ENCODE measurements at places on chromosomes 6 and 20.

- DNase-seq, result no peak
These were observed 287.1 kb downstream of the ADGB start for GRCh38 chr6:146885708-146886457.

GRCh38 chr6:161135695-161136591 lies 137.9 kb downstream of the AGPAT4 start:
- DNase-seq, result no peak

DNA sequence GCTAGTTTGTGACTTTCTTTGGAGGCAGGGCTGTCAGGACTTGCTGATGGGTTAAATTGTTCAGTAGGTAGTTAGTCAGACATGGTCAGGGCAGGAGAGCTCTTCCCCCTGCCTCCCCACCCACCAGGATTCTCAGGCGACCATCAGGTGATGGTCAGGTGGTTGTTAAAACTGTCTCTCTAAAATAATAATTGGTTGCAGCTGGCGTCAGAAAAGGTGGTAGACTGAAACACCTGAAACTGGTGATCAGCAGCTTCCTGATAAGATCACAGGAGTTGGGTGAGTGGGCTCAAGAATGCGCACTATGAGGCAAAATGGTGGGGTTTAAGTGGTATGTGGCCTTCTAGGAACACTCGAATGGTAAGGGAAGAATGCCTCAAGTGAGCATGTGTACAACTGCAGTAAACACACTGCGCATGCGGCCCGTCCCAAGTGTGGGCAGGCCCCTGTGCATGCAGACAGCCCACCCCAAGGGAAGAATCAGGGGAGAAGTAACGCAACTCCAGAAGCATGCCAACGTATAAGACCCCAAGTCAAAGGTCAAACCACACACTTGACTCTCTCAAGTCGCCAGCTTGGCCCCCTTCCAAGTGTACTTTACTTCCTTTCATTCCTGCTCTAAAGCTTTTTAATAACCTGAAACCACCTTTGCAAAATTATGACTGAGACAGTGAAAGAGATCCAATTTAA lies 7.9 kb upstream of the BLCAP start:
- no peak for DNase-seq

GRCh38 chr6:135439549-135439948 lies 58.0 kb downstream of the AHI1 start:
- DNase-seq, result no peak

DNA sequence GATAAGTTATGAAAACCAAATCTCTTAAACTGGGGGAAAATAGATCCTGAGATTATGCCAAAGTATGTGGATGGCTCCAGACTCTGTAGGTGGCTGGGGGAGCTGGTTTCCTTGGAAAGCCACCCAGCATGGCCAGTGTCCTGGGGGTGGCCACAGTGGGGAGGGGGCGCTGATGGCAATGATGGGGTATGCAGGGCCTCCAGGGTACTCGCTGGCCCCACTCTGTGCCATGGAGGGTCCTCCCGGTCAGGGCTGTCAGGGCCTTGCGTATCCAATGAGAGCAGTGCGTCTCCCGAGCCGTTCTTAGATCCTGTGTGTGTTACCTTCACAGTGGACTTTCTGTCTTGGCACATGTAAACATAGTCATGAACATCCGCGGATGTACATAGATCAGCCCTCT lies 152.8 kb downstream of the TMEM242 start:
- DNase-seq, result no peak

GRCh38 chr6:33909737-33910136 lies 105.9 kb upstream of the MLN start:
- DNase-seq, result no peak

DNA sequence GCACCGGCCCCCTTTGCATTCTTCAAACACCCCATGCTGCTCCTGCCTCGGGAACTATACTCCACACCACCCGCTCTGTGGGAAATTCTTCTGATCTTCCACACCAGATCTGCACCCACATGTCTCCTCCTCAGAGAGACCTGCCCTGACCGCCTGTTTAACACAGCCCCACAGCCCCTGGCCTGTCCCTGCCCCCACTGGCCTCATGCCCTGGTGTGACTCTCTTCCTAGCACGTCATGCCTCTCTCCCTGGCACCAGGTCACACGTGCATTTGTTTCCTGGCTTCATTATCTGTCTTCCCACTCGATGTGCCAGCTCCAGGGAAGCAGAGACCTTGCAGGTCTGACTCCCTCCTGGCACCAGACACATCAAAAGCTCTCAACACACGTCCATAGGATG lies 79.6 kb downstream of the ANKRD60 start:
- DNase-seq, result no peak

DNA sequence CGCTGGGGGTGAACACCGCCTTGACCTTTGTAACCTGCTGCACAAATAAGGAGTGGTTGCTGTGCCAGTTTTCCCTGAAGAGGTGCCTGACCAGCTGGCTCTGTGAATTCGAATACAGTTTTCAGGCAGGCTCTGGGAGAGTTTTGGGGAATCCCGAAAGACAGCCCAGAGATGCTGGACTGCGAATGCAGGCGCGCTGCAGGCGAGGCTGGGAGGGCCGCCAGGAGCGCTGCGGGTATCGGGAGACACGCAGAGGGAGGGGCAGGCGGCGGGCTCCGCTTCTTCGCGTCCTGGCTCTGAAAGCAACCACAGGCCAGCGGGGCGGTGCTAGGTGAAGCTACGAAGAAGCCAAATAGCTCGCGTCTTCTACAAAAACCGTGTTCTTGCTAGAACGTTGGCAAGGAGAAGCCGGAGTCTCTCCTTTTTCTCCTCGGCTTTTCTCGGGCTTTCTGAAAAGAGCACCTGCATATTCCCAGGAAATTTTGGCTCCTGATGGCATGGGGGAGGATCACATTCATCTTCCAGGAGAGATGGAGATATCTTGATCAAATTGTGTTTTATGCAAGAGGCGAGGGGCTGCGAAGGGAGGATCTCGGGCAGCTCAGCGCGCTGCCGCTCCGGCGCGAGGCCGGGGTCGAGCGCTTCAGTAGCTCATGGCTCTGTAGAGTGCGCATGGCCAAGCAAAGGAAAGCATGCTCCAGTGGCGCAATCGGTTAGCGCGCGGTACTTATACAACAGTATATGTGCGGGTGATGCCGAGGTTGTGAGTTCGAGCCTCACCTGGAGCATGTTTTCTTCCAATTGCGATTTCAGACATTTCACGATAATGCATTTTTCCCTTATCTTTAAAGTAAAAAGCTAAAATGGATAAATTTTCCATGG lies 158.1 kb upstream of the ZNF184 start:
- no peak for DNase-seq

DNA sequence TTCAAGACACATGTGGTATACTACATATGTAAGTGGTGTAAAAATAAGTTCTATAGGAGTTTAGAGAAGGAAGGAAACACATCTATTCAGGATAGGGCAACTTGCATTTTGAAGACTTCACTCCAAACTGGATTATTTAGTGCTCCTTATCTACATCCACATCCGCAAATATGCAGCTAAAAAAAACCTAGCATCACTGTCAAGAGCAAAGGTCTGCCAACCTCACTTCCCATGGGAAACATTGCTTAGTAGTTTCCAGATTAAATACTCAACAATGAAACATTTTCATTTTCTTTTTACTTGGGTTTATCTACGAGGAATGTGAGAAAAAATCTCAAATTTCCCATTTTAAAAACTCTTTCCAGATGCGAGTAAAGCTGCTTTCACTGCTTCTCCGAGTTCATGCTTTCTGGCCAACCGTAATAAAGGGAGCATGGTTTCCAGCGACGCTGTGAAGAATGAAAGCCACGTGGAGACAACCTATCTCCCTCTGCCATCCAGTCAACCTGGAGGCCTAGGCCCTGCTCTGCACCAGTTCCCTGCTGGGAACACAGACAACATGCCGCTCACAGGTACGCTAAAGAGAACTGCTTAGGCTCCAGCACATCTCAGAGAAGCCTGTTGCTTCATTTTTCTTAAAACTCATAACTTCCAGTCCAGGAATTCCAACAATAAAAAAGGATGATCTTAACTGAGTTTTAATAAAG lies 48.2 kb downstream of the RFX6 start:
- no peak for DNase-seq

DNA sequence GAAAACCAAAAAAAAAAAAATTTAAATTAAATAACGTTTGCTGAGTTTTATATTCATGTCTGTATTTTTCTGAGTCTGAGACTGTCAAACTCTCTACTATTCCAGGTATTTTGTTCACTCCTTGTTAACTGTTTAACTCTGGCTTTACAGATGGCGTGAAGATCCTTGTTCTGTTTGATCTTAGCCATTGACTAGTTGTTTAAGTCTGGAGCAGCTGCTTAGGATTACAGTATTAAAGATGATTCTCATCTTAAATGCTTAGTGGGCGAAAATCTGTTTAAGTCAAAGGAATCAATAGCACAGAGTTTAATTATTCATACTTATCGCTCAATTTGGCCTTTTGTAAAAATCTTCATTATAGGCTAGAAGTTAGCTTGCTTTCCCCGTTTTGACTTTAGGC lies 2.4 kb downstream of the PHACTR2 start:
- DNase-seq, result no peak

DNA sequence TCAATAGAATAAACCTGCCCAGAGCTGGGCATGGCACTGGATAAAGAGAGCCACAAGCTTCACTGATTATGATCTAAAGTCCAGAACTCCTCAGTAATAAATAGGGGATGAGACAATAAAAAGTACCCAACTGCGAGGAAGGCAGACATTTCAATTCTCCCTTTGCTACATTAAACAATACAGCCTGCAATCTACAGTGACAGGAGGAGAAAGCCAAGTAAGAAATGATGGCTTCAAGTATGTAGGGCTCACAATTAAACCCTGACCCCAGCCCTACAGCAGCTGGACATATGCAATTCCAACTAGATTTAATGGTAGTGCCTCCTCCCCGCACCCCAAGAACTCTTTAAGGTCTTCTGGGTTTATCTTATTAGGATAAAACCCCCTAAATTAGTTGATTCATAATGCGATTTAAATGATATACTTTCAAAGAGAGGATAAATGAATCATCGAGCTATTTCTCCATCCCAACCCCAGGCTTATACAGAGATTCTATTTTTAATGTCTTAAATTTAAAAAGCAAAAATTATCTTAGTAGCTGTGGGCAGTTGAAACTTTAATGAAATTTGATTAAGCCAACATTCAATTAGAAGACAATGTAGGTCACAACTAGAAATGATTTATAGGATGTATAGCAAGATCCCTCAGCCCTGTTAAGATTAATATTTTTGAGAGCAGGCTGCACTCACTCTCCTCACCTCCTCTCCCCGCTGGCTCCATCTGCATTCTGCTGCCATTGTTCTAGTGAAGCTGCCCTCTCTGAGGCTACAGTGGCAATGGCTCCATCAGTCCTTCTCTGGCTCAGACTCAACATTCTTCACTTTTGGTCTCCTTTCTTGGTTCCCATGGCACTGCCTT lies 57.1 kb downstream of the OGFRL1 start:
- no peak for DNase-seq

- DNase-seq, result no peak
These were observed 316.1 kb upstream of the CDH4 start for GRCh38 chr20:60935971-60936370.

GRCh38 chr6:147905711-147906110 lies 397.2 kb downstream of the SAMD5 start:
- DNase-seq, result no peak

DNA sequence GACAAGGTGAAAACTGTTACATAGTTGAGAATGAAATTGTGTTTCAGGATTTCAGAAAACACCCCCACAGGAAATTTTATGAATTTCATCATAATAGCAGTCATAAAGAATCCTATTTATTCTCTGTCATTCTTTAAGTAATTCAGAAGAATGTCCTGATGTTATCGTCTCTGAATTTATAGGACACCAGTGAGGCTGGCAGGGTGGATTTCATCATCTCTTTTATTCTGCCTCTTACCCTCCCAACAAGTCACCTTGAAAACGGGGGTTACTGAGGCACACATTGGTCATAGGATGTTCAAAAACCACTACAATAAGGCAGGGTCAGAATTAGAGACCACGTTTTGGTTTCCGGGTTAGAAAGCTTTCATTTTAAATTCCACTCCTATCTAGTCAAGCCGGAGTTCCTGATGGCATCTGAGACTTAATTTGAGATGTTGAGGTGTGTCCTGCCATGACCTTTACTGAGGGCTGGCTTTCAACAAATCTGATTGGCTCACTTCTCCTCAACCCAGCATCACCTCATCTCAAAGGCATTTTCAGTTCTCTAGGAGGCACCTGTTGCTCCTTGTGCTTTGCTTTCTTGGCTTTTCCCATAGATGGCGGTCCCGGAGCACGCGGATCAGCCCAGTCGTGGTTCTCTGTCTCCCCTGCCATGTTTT lies 230.6 kb upstream of the SUPT3H start:
- DNase-seq, result peak; percentile 85

DNA sequence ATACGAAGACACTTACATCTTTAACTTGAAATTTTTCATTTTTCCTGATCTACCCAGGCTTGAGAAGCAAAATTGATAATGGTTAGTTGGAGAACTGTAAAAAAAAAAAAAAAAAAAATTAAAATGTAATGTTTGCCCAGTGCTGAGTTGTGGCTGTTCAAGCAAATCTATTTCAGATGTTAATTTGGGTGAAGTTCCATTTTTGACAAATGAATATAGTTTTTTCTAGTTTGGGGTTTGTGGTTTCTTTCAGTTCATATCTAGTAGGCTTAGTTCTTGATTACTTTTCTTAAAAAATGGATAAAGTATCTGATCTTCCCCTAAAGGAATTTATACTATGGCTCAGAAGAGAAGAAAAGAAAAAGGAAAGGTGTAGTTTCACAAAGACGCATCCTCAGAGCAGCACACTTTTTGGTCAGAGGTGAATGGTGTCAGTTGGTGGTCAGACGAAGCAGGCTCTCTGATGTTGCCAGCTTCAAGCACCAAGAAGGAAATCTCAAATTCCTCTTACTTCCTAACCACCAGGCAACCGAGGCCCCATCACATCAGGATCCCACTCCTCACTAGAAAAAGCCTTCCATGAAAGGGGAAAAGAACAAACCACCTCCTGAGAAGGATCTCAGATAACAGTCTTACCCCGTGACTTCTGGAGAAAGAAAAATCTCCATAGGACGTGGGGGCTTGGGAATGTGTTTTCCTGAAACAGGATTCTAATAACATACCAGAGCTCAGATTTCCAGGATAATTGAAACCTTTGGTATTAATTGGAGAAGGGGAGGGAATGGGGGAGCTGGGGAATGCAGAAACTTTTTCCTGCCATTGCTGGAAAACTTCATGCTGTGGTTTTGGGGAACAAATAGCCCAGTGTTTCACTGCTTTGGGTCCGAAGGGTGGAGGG lies 396.2 kb downstream of the CD83 start:
- no peak for DNase-seq

DNA sequence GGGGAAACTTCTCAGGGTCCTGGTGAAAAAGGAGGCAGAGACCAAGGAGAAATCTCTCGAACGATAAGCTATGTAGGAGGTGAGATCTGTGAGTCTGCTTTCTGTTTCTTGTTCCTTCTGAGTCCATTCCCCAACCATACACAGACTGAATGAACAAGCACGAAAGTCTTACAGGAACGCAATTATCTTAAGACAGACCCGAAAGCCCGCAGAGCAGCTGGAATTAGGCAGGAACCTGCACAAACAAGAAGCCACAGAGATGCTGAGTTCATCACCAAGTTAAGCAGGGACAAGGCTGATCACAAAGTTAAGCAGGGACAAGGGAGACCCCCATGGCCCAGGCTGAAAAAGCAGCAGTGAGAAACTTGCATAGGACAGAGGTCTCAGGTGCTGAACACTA lies 21.4 kb upstream of the NELFCD start:
- DNase-seq, result no peak

- no peak for DNase-seq
These were observed 3.3 kb downstream of the ANKRD6 start for GRCh38 chr6:89436226-89436625.

All from urothelium cell line (cell line).